Stimulated activated CD8-positive, alpha-beta memory T cell treated with anti-CD3 and anti-CD28 coated beads, Interleukin-7, amount 100 ng/mL, for 1 hour (primary cell): ENCODE measurements at places on chromosomes 11 and 22.

GRCh38 chr11:68992743-68993255 is 12.0 kb upstream of the MRGPRD start:
- no peak for DNase-seq

DNA sequence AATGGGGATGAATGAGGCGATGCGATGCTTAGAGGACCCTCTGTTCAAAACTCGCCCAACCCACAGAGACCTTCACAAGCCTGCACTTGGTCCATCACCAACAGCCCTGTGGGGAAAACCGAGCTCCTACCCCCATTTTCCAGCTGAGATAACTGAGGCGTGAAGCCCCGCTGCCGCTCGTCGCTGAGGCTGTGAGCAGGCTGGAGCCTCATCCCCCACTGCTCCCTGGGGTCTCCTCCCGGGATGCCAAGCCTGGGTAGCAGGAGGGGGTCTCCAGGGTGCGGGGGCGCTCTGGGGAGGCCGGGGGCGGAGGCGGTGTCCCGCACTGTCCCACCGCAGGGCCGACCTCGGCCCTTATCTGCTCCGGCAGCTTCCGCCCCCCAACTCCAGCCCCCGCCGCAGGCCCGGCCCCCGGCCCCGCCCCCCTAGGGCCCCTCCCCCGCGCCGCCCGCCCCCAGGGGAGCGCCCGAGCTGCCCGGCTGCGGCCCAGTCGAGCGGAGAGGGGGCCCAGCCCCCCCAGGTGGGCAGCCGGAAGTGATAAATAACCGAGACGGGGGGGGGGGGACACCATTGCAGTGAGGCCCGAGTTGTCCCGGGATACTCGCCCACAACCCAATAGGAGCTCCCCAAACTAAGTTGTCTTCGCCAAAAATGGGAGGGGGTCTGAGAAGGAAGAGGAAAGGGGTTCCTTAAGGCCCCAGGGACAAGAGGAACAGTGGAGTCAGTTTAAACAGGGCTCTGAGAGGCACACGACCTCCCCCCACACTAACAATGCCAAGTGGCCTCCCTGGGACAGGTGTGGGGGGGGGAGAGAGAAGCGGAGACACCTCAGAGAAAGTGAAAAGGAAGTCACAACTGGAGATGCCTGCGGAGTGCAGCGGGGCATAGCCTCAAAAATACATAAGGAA is 8.3 kb upstream of the SLC39A13 start:
- DNase-seq = no peak

- no peak for DNase-seq
These were observed 3.0 kb downstream of the TBRG1 start for GRCh38 chr11:124625504-124626168.

DNA sequence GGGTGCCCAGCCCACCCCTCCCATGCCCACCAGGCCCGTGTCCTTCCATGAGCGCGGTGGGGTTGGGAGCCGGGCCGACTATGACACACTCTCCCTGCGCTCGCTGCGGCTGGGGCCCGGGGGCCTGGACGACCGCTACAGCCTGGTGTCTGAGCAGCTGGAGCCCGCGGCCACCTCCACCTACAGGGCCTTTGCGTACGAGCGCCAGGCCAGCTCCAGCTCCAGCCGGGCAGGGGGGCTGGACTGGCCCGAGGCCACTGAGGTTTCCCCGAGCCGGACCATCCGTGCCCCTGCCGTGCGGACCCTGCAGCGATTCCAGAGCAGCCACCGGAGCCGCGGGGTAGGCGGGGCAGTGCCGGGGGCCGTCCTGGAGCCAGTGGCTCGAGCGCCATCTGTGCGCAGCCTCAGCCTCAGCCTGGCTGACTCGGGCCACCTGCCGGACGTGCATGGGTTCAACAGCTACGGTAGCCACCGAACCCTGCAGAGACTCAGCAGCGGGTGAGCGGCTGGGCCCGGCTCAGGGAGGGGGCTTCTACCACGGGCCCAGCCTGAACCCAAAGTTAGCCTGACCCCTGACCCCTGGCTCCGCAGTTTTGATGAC is 3.0 kb downstream of the PKP3 start:
- no peak for DNase-seq

GRCh38 chr22:34913826-34914225 is 152.1 kb upstream of the ISX start:
- DNase-seq = no peak

DNA sequence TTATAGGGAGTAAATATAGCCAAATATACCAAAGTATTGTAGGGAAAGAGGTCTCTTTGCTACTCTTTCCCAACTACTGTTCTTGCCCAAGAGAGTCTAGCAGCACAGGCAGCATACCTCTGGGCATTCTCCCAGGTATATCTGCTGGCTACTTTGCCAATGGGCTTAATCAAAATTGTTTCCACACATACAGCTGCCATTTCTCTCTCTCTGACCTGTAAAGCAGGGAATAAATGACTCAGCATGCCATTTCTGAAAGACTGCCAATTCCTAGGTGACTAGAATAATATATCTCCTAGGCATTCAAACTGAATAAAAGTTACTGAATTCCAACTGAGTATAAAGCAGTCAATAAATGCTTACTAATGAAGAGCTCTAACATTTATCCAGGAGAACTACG is 44.6 kb downstream of the RDX start:
- DNase-seq = no peak

DNA sequence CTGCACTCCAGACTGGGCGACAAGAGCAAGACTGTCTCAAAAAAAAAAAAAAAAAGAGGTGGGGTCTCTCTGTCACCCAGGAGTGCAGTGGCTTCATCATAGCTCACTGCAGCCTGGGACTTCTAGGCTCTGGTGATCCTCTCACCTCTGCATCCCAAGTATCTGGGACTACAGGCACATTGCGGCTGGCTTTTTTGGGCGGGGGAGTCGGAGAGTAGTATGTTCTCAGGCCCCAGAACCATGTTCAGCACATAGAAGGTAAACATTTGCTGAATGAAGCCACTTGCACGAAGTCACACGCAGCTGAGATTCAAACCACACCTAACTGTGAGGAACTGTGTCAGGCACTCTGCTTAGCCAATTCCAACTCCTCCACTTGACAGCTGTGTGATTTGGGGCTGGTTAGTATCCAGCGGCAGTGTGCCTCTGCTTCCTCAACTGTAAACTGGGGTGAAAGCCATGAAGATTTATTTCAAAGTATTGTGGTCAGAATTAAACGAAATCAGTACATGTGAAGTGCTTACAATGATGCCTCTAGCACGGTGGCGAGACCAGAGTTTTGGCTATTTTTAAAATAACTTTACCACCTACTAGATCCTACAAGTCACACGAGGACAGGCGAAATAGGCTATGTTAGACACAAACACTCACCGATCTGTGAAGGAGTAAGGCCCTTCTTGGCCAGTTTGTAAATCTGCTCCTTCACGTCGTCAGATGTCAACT is 789 bp downstream of the RPS13 start:
- DNase-seq = no peak

GRCh38 chr22:37973271-37974170 is 10.8 kb downstream of the SOX10 start:
- DNase-seq = no peak

DNA sequence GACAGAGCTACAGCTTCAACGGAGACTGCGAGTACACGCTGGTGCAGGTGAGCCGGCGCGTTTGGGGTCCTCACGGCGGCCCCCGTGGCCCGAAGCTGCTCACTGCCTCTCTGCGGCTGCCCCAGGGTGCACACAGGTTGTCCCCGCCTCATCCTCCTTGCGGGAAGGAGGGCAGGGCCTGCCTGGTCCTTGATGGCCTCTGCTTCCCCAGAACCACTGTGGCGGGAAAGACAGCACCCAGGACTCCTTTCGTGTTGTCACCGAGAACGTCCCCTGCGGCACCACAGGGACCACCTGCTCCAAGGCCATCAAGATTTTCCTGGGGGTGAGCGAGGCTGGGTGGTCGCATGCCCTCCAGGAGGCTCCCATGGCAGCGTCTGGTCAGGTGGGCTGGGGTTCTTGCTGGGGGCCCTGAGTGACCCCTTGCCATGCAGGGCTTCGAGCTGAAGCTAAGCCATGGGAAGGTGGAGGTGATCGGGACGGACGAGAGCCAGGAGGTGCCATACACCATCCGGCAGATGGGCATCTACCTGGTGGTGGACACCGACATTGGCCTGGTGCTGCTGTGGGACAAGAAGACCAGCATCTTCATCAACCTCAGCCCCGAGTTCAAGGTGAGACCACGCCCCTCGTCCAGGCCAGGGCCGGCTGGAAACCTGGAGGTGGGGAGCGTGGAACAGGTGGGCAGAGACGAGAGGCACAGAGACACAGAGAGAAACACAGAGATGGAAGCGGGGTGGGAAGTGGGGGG is 19.4 kb downstream of the MUC5AC start:
- DNase-seq = no peak

DNA sequence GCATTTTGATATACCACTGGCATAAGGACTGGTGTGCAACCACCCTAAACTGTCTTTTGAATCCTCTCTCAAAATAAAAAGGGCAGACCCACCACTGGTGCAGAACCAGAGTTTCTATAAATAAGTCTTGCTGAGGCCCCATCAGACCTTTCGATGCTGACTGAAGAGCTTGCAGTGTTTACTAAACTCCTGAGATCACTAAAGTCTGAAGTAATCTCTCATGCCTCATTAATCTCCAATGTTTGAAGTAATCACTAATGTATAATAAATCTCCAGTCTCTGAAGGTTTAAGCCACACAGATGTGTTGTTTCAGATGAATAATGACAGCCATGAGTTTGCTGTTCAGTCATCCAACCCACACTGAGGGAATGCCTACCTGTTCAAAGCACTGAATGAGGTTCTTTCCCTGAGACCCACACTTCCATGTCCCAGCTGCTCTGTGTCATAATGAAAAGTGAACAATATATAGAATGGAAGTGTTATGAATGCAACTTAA is 50.6 kb upstream of the DEUP1 start:
- no peak for DNase-seq

DNA sequence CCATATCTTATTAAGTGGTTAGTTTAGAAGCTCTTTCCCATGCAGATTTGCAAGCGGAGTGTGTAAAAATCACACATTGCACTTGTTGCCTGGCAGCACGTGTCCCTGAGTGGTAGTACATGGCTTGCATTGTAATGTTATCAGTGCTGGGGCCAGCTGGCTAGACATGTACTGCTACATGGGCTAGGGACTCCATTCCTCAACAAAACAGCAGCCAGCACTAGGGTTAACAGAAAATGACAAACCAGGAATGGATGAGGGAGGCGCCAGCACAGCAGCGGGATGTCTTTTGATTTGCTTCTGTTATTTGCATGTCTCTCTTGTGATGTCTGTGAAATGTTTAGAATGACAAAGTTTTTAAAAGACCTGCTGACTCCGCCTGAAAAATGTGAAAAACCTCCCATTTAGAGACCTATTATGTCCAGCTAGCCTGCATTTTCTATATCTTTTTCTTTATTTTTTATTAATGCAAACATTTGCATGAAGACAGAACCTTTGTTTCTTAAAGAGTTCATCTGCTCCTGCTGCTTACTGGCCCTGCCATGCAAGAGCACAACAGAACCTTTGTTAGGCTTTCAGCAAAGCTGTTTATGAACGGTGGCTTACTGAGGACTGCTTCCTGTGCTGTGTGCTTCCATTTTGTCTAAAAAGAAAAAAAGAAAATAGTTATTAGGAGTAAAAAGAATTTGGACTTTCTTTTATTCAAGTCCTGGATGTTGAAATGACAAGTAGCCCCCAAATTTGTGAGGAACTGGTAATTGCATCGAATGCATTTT is 40.7 kb downstream of the CSTPP1 start:
- DNase-seq = no peak
